NCI-H1417 treated with DMSO at 0.1 percent for 48 hours (cell line): ENCODE measurements at places on chromosomes 5 and 9.

DNA sequence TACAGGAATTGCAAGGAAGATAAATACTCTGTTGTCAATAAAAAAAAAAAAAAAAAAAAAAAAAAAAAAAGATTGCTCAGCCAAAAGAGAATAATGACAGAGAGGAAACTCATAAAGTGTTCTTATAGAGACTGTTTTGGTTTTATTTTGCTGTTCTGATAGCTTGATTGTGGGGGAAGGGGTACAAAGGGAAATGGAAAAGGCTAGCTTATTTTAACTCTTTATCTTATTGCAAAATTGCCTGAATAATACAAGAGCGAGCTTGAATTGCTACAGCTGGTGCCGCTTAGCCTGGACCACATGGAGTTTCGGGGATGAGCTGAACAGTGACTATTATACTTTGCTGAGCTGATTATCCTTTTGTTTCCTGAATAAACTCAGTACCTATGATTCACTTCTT is 31.0 kb upstream of the SHISAL2B start:
- no peak for DNase-seq

- DNase-seq: no peak
These were observed 131.4 kb upstream of the LHFPL2 start for GRCh38 chr5:78779771-78780616.

- DNase-seq: no peak
These were observed 125.6 kb downstream of the NXNL2 start for GRCh38 chr9:88660611-88661010.

GRCh38 chr5:114477816-114478334 is 116.0 kb downstream of the KCNN2 start:
- no peak for DNase-seq

- DNase-seq: no peak
These were observed 567.1 kb downstream of the CSNK1G3 start for GRCh38 chr5:124079062-124079461.

DNA sequence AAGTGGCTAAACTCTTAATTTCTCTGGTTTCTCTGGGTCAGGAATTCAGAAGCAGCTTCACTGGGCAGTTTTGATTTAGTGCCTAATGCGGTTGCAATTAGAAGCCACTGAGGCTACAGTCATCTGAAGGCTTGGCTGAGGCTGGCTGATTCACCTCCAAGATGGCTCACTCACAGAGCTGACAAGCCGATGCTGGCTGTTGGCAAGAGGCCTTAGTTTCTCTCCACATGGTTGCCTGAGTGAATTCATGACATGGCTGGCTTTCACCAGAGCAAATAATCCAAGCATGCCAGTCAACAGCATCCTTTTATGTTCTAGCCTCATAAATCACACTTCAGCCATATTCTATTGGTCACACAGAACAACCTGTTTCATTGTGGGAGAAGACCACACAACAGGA is 2.8 kb upstream of the CDK7 start:
- DNase-seq: no peak

GRCh38 chr5:66004216-66004615 is 77.8 kb downstream of the ERBIN start:
- no peak for DNase-seq

DNA sequence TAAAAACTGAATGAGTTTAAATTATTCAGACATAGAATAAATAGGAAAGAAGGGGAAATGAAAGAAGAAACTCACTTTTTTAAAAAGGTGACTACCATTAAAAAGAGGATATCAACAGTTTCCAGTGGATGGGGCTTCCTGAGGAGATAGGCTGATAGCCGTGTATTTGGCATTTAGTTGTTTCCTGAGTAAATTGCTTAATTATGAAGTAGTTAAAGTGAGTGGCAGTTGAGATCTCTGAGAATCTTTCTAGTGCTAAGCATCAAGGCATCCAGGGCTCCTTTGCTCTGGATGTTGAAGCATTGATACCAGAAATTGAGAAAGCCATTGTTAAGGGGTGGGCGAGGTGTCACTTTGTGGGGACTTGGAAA is 2.7 kb downstream of the TNFAIP8 start:
- no peak for DNase-seq

DNA sequence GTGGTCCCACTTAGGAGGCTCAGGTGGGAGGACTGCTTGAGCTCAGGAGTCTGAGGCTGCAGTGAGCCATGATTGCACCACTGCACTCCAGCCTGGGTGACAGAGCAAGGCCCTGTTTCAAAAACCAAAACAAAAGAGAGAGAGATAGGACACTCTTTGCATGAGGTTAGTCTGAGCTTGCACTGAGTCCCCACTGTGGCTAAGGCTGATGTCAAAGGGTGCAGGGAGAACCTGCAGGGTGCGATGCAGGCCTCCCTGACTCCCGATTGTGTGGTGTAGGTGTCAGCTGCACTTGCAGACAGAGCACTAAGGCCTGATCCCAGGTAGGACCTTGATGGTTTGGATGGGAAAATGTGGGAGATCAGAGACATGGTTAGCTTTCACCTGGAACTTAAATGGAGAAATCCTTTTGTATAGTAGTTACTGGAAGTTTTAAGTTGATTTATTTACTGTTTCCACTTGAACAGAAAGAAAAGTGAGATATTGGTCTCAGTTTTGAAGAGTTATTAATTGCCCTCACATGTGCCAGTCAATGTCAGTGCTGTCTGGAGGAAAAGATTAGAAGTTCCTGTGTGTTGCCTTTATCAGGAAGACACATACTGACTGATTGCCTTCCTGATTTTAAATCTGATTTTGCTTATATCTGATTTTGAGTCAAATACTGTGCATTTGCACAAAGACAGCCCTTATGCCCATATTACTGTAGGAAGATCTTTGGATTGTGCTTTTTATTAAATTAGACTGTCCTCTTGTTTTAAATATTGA is 260.0 kb downstream of the MAST4 start:
- no peak for DNase-seq

DNA sequence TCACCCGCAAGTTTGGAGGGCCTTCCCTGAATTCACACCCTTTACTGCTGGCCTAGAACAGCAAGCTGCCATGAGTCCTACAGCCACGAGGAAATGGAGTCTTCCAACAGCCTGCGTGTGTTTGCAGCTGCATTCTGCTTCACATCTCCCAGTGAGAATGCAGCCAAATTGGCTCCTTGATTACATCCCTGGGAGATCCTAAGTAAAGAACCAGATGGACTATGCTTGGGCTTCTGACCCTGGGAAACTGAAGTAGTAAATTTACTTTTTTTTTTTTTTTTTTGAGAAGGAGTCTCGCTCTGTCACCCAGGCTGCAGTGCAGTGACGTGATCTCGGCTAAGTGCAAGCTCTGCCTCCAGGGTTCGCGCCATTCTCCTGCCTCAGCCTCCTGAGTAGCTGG is 617.0 kb upstream of the CDH18 start:
- no peak for DNase-seq

GRCh38 chr5:93401634-93402213 is 179.3 kb downstream of the NR2F1-AS1 start:
- no peak for DNase-seq

- DNase-seq: no peak
These were observed 23.6 kb downstream of the CKMT2 start for GRCh38 chr5:81256766-81257165.

DNA sequence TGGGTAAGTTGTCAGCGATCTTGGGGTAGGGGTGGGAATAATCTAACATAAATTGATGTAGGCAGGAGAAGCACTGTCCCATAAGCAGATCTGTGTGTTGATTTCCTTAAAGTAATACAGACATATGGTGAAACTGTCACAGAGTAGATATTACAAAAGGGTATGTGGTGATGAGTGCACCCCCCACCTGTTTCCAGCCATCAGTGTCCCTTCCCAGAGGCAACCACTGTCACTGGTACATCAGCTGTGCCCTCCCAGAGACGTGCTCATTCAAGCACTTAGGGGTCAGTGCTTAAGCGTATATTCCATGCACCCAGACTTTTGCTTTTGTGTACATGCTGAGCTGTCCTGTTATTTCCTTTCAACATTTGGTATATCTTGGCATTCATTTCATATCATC is 94.3 kb upstream of the PITX1 start:
- no peak for DNase-seq

DNA sequence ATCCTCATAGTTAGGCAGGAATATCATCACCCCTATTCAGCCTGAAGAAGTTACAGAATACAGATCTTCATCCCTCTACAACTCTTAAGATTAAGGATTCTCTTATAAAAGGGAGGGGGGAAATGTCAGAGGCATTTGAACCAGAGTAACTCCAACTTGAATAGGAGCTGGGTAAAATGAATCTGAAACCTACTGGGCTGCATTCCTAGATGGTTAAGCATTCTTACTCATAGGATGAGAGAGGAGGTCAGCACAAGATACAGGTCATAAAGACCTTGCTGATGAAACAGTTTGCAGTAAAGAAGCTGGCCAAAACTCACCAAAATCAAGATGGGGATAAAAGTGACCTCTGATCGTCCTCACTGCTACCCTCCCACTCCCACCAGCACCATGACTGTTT is 14.4 kb downstream of the FREM1 start:
- DNase-seq: no peak
